Activated CD8-positive, alpha-beta memory T cell treated with anti-CD3 and anti-CD28 coated beads, Interleukin-2, amount 10 ng/mL, durations not matched to agents 7 days and 5 days (primary cell): ENCODE measurements at places on chromosomes 1 and 21. TPM values are rescaled to one million over a fixed set of nuclear protein-coding genes. Genes with fewer than 3 reads are reported as not detected.

- DNase-seq: no peak
Observed at GRCh38 chr1:25049190-25049589, 119.1 kb upstream of the RUNX3 start.

The ADAMTS4 gene
- total RNA-seq: 0.38 TPM

The CASQ1 gene
- not detected for total RNA-seq

The SNAPIN gene
- 34.2 TPM for total RNA-seq

The COL9A2 gene
- total RNA-seq: 8.3 TPM
